ENCODE measurements at places on chromosomes 11 and 22.

DNA sequence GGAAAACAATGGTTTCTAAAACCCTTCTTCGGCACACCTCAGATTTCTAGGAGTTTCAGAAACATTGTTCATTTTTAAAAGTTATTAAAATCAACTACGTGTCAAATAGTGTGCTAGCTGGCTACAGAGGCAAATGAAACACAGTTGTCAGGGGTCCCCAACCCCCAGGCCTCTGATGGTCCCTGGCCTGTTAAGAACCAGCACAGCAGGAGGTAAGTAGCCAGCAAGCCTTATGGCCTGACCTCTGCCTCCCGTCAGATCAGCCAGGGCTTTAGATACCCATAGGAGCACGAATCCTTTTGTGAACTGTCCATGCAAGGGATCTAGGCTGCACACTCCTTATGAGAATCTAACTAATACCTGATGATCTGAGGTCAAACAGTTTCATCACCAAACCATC is 648.2 kb downstream of the FAM181B start:
- DNase-seq: no peak

DNA sequence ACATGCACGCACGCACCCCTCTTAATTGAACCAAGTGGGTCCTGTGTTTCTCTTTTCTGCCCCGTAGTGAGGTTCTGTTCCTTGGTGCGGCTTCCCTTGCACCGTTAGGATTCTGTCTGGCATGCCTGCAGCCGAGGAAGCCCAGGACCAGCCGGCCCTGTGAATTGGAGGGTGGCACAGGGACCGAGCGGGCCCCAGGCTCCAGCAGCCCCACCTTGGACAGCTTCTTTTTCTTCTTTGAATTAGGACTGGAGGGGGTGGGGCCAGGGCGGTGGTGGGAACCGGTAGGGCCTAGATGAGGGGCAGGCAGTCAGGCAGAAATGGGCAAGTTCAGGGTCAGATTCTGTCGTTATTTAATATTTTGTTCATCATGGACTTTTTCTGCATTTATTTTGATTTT is 94.7 kb downstream of the MPPED1 start:
- no peak for DNase-seq

DNA sequence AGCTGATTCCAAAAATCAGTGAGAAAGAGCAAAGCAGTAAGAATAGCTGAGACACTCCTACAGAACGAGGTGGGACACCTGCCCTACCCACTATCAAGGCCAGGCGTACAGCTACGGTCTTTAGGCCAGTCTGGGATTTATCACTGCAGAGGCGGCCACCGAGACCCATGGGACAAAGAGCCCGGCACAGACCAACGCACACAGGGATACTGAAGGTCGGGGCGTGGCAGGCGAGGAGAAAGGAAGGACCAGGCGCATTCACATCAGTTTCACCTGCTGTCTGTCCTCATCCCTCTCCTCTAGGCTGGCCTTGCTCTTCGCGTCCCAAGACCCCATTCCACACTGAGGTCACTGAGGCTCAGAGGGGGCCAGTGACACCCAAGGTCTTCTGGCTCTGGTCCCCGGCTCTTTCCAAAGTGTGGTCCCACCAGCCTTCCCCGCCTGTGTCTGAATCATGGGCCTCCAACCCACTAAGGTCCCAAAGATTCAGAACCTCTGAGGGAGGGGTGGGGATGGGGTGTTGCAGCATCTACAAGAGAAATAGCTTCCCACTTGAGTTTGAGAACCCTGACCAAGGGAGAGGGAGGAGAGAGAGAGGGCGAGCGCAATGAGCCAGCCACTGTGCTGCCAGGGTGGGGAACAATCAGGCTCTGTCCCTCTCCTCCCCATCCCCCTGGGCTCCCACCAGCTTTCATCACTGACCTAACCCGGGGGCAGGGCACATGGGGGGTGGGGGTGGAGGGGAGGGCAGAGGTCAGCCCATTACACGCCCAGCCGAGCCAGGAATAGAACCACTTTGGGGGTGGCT is 7.2 kb upstream of the PICK1 start:
- DNase-seq: no peak

DNA sequence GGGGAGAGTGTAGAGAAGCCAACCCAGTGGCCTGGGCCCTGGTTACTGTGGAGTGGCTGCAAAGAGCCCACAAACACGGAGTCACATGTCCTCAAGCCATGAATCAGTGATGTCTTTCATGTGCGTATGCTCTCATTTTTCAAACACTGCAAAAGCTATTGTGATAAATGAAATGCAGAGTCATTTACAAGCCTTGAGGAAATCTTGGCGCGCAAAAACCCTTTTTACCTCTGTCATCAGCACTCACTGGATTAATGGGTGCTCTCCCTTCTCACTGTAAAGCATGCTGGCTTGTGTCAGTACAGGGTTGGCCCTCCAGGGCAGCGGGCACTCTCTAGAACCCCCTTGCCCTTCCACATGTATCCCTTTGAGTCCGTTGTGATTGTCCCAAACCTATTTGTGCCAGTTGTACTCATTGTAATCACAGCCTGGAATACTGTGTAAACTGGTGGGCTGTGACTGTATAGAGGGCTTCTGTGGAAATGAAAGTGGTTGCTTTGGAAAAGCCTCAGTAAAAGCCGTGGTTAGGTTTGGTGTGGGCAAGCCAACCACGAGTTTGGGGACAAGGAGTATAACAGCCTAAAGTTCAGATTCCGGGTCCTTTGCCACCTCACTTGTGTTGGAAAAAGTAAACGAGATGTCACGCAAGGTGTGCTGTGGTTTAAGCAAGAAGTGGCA is 10.4 kb downstream of the GNAZ start:
- DNase-seq: no peak

GRCh38 chr11:19208959-19209546 is 7.3 kb upstream of the CSRP3 start:
- no peak for DNase-seq
